ENCODE measurements at places on chromosomes 11 and 22.

GRCh38 chr22:38314933-38315822, 2.1 kb downstream of the CSNK1E start:
- DNase-seq = no peak

DNA sequence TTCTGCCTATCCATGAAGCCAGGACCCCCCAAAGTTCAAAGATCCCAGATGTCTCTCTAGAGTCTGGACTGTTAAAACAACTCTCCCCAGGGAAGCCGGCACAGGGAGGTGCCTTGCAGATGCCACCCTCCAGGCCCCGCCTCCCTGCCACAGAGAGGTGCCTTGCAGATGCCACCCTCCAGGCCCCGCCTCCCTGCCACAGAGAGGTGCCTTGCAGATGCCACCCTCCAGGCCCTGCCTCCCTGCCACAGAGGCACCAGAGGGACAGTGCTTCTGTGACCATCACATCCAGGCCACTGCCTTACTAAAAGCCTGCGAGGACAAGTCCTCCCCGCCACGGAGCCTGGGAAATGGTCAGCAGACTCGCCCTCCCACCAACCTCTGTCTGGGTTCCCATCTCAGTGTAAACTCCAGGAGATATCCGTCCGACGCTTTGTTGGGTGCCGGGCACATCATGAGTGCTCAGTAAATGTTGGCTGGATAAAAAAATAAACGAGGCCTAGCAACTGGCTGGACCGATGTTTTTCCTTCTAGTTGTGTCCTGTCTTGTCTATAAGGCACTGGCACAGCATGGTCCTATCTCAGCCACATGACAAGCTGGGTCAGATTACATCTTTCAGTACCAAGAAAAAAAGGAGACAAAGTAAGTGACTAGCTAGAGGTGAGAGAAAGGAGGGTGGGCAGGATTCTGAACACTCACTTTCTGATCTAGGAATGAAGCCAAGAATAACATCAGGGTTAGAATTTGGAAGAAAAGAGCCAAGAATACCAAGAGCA, 91.2 kb upstream of the CSNK2A3 start:
- DNase-seq = no peak

GRCh38 chr22:17084554-17085276, at the start of gene IL17RA:
Gene IL17RA (plus strand): TSS chr22:17085000. CDS start chr22:17085092, 92 bp downstream.
- peak; percentile 87 for DNase-seq

DNA sequence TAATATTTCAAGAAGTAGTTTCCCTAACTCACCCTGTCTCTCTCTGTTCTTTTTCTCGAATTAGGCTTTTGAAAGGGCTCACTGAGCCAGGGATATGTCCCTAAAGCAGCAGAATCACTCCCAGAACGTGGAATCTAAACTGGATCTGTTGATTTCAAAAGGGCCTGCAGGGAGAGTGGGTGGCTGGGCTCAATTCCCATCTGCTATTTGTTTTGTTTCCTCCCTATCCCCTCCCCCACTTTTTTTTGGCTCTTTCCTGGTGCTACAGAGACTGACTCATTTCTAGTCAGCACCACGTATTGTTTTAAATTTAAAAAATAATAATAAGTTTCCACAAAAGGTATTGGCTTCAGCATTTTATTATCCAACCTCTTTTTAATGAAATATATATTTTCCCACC, 961.5 kb downstream of the FAM181B start:
- DNase-seq = no peak
